ENCODE measurements at places on chromosomes 11 and 22.

GRCh38 chr11:17634776-17635550 lies 84.4 kb upstream of the MYOD1 start:
- DNase-seq, result no peak

GRCh38 chr11:35464308-35464707 lies 45.0 kb upstream of the SLC1A2 start:
- no peak for DNase-seq

DNA sequence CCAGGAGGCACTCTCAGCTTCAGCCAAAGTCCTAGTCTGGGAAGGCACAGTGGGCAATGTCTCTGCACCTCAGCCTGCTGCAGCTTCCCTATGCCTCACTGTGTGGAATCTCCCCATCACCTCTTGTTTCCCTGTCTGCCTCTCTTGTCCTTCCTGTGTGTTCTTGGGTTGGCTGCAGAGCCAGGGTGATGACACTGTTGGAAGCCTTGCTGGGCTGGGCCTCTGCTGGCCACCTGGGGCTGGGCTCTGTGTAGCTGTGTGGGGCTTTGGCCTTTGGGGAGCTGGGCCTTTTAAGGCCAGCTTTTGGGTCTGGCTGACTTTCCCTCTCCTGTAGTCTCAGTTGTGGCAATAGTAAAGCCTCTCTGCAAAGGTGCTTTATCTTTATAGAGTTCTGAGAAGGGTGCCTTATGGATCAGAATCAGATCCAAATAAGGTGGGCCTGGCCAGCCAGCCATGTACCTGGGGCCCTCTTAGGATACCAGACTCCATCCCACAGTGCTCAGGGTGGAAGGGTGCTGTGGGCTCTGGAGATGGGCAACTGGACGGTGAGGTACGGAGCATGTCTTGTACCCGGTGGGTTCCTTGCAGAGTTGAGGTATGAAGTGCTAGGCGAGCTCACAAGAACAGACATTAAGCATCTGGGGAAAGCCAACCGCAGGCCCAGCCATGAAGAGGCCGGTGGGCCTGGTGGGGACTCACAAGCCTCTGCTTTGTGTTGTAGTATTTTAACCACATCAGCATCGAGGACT lies 10.3 kb upstream of the RANBP1 start:
- DNase-seq, result no peak

DNA sequence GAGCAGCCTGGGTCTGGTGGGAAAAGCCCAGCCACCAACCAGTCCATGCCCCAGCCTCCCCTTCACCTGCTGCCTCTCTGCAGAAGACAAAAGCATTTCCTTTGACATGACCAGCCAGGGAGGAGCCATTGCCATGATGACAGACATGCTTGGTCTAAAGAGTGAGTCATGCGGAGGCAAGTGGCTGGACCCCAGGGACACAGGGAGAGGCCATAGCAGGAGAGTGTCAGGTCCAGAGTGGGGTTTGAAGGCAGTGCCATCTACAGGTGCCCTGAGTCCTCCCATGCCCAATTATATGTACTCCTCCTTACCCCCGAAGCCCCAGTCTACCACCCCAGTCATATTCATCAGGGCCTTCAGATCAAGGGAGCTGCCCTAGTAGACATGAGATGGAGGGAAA lies 67.4 kb downstream of the SCN3B start:
- DNase-seq, result no peak

GRCh38 chr11:119024430-119025098 lies 6.0 kb downstream of the TRAPPC4 start:
- DNase-seq, result no peak

- DNase-seq, result no peak
Measured at GRCh38 chr11:102868339-102868738, 6.4 kb downstream of the MMP12 start.

DNA sequence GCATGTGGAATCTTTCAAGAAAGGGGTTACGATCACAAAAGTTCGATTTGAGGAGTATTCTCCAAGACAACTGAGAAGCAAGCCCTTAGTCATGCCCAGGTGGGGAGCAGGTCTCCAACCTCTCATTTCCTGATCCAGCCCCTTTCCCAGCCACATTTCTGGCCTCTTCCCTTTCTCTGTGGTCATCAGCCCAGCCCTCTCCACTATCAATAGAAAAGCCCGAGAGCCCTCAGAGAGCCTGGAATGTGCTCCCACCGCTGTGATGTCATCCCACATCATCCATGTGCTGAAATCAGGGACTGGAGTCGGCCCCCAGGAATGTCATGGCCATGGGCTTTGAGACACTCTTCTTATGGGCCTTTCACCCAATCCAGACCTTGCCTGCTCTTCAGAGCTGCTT lies 62.6 kb downstream of the KCNJ1 start:
- DNase-seq, result no peak

DNA sequence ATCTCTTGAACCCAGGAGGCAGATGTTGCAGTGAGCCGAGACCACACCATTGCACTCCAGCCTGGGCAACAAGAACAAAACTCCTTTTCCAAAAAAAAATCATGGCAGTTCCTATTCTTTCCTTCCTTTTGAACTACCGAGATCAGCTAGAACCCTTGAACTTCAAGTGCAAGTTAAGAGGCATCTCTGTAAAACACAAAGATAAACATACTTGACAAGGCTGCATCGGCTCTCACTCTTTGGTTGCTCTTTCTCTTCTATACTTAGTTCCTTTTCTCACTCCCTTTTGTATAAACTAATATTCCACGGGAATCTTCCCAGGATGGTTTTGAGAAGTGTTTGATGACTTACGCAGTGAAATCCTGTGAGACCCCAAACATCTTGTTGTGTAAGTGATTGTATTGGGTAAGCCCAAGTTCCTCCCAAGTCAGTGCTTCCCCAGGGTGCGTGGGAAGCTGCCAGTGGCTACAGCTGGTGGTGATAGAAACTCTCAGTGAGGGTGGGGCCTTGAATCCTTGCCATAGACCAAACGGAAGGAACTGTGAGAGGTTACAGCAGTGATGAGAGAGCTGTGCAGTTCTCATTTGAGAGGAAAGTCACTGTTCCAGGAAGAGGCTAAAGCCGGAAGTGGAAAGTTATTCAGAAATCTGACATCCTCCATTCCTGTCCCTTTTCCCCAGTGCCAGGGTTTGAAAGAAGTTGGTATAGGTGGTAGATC lies 24.1 kb upstream of the CDC42EP2 start:
- no peak for DNase-seq

Data from NCI-H2171 (cell line).